ENCODE measurements at places on chromosomes 2 and 18.

DNA sequence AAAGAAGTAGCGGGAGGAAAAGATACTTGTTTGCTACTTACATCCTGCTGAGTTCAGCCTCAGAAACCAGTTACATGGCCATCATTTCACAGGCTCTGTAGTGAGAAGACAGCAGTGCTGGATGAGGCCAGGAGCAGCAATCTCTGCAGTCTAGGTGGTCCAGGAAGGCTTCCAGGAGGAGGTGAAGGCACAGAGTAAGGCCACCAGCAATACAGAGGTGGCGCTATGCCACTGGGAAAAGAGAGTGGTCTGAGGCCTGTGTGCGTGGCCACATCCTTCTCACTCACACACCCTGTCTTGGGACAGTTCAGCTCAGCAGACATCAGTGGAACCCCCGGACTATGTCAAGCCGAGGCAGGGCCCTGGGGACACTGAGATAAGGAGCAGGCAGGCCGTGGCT, 162.7 kb downstream of the KLHL29 start:
- no peaks in the 10 kb centered on the region for H3K4me1 ChIP-seq
- H3K4me3 ChIP-seq, result no peak overlapping the region
- DNase-seq, result no peak
- peaks cover 8% of the 10 kb centered on the region for H3K27me3 ChIP-seq

DNA sequence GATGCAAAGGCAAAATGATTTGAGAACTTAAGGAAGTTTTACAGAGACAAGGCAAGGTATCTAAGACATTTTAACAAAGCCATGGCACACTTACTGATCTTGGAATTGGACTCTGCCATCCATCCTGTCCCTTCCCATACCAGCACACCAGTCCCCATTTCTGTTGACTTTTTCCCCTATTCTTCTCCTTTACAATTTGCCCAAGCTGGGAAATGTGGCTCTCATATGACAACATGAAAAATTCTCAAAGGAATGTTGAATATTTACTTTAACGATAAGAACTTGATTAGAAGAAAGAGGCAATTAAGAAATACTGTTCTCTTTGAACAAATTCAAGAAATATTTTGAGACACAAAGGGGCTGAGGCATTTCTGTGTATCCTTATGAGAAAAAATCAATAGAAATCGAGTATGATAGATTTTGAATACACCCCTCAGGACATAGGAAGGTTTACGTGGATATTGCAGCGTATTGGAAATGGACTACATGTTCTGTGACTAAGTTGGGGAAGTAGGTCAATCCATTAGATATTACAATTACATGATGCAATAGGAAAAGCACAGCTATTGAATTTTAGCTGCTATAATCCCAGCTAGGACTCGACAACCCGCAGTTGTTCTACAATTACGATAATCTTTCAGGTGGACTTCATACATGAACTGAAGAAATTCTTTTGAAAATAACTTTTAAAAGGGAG, 201.6 kb downstream of the TRIB2 start:
- H3K4me3 ChIP-seq, result no peak overlapping the region
- DNase-seq, result no peak
- H3K27me3 ChIP-seq, result peaks cover 22% of the 10 kb centered on the region
- H3K36me3 ChIP-seq, result no peaks in the 10 kb centered on the region
- H3K27ac ChIP-seq, result no peak overlapping the region

GRCh38 chr2:241976296-241976695, 106.8 kb downstream of the RTP5 start:
- no peaks in the 10 kb centered on the region for H3K27me3 ChIP-seq
- peaks cover 10% of the 10 kb centered on the region for H3K4me1 ChIP-seq
- H3K4me3 ChIP-seq, result no peak overlapping the region
- peaks cover 52% of the 10 kb centered on the region for H3K36me3 ChIP-seq

DNA sequence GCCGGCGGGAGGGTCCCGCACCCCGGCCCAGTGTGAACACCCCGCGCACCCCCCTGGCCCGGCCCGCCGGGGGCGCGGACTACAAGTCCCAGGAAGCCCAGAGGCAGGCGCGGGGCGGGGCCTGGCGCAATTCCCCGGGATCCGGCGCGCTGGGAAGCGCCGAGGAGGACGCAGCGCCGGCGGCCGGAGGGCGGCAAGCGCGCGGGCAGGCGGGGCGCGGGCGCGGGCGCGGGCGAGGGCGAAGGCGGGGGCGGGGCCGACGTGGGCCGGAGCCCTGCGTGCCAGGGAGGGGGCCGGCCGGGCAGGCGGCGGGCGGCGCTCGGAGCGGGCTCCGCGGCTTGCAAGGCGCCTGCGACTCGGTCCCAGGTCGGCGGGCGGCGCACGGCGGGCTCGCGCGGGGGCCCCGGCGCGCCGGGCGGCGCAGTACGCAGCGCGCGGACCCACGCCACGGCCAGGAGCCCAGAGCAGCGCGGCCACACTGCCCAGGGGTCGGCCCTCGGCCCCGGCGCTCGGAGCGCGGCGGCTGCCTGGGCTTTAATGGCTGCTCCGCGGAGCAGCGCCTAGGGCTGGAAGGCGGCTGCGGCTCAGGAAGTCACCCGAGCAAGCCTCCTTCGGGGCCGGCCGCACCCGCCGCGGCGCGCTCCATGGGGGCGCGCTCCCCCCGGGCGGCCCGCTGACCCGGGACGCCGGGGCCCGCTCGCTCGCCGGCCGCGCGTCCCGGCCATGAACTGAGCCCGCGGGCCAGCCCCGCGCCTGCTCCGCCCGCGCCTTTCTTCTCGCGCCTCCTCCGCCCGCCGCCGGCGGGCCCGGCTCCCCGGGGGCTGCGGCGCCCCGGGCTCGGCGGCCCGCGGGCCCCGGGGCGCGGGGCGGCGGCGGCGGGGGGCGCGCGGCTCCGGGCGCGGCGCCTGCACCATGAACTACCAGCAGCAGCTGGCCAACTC, at the start of gene AGAP1:
AGAP1 (plus strand) TSS at position 269 of the 941 bp plus-strand sequence.
- H3K36me3 ChIP-seq, result peaks cover 3% of the 10 kb centered on the region
- H3K27me3 ChIP-seq, result peaks cover 77% of the 10 kb centered on the region
- DNase-seq, result no peak

All from stimulated activated naive B cell treated with anti-CD40 and anti-IgM and Interleukin-4, amounts not matched to agents 10 μg/mL and 1 μg/mL and 100 μg/mL, for 72 hours (primary cell).